ENCODE measurements at places on chromosomes 3 and 15.

GRCh38 chr15:100454148-100454547 lies 74.6 kb downstream of the CERS3 start:
- no peak for DNase-seq

DNA sequence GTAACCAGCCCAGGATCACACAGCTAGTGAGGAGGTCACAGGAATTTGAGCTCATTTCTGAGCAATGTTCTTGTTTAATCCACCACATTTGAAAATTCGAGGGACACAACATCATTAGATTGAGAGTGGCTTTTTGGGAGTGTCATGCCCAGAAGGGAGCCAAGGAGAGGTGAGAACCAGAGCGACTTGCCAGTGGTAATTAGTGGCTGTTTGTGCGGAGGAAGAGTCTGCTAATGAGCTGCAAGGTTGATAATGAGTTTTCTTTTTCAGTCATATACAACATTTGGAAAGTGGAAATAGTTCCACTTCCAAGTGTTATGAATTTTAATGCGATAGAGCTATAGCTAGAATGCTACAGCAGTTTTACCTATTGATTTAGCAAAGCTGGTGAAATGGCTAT lies 19.7 kb downstream of the GABRA5 start:
- DNase-seq, result no peak

GRCh38 chr15:64502551-64502950 lies 42.2 kb downstream of the ZNF609 start:
- DNase-seq, result no peak

DNA sequence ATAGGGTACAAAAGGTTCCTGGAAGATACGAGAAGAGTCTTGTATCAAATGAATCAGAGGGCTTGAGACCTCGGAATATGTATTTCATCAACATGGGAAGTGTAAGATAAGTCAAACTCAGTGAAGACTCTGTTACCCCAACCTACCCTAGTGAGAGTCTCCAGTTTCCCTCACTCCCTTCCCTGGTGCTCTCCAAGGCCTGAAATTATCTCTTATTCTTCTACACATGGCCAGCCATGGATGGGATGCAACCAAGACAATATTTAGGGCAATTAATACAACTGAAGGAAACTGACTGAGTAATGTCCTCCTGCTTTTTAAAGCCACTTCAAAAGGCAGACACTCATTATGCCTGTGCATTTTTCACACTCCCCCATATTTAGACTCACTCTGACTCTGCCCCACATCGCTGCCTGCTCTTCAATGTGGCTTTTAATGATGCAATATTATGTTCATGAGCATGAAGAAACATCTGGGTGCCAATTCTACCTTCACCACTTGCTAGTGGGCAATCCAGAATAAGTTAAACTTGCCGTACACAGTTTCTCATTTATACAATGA lies 137.1 kb upstream of the THBS1 start:
- DNase-seq, result no peak

DNA sequence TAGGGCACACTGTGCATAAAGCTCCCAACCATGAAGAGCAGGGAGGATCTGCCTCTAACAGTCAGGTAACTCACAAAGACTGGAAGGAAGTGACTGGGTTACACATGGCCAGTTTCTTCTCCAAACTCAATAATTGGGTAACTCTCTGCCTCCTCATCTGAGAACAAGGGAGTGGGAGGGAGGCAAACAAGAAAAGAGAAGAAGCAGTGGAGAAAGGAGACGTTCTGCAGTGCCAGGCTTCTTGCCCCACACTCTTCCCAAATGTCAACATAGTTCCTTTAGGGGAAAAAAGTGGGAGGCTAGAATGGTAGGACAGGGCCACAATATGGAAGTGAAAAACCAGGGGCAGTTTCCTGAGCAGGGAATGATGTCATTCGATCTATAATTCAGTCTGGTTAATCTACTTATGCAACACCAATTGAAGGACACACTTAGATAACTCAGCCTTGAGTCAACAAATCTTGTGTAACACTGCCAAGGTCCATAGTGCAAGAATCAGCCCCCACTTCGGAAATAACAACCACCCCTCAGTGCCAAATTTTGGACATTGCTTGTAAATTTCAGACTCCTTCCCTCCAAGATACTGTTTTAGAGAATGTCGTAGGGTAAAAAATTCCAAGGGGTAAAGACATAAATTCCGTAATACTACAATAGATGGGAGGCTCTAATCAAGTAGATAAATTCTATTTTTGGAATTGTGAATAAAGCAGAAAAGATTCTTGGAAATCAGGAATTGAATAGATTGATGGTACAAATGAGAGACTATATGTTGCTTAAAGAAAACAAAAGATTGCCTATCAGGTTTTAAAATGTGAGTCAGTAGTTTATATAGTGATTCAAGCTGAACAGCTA lies 143.0 kb downstream of the LPP start:
- DNase-seq, result no peak

GRCh38 chr15:79091204-79091867 lies 756 bp upstream of the RASGRF1 start:
- no peak for DNase-seq

DNA sequence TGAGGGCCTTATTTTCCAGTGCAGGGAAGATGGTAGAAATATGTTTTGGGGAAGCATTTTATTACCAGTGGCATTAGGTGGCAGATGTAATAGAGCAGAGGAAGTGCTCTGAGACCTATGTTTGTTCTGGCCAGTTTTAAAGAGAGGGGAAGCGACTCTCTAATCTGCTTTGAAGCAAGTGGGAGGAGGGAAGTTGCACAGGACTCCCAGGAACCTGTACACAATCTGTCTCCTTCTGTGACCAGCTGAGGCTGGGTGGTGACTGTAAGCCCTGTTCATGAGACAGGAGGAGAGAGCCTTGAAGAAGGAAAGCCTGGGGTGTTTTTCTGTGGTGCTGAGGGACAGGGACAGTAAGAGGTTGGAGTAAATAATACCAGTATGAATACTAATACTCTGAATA lies 60.5 kb downstream of the LPP start:
- no peak for DNase-seq

DNA sequence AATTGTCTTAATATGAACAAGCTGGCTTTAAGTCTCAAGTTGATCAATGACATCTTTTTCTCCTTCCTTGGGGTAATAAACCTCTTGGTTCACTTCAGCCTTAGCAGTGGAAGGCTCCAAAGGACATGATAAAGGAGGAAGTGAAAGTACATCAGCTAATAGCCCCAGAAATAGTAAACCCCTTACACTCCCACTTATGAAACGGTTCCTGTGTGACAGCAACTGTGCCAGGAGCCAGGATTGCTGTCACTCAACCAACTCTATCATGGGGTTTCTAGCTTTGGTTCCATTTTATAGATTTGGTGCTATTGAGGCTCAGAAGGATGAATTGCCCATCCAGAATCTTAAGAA lies 216.7 kb downstream of the ABHD5 start:
- no peak for DNase-seq

DNA sequence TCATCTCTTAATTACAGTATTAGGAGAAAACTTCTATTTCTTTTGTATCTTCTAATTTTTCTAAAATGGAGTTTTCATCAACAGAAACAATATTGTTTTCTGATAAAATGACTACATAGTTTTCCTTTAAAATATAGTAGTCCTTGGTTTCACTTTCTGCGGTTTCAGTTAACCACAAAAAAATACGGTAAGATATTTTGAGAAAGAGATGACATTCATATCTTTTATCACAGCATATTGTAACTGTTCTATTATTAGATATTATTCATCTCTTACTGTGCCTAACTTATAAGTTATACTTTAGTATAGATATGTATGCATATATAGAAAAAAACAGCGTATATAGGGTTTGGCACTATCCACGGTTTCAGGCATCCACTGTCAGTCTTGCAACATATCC lies 2.3 kb downstream of the B4GALT4 start:
- no peak for DNase-seq

DNA sequence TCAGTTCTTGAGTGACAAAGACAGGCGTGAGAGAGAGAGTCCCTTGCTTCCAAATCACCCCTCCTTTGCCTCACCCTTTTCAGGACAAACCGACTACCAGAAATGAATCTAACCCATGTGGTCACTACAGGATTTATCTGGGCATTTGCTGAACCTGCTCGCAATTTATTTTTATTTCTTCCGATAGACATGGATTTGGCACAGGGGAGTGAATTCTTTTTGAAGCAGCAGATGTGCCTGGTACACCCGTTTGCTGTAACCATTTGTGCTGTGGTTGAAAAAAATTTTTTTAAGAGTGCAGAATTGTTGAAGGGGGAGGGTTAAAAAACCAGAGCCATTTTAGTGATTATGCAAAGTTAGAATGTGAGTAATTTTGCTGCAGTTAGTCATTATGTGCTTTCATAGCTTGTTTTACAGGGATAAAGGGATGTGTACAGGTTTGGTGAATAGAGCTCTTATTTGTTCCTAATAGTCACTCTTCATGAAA lies 442.0 kb downstream of the LPP start:
- no peak for DNase-seq

DNA sequence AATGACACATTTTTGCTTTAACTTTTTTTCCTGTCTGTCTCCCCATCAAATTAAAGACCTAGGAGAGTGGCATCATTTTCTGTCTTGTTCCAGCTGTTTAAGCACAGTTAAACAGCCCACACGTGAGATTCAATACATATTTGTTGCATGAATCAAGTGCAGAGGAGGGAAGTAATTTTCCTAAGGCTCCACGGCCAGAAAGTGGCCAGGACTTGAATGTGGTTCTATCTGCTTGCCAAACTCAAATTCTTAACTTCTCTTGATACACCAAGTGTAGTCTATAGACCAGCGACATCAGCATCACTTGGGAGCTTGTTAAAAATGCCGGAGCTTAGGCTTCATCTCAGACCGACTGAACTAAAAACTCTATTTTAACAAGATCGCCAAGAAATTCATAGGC lies 724.8 kb upstream of the CFAP20DC start:
- no peak for DNase-seq

GRCh38 chr3:149625795-149626194 lies 32.0 kb downstream of the WWTR1 start:
- DNase-seq, result no peak

DNA sequence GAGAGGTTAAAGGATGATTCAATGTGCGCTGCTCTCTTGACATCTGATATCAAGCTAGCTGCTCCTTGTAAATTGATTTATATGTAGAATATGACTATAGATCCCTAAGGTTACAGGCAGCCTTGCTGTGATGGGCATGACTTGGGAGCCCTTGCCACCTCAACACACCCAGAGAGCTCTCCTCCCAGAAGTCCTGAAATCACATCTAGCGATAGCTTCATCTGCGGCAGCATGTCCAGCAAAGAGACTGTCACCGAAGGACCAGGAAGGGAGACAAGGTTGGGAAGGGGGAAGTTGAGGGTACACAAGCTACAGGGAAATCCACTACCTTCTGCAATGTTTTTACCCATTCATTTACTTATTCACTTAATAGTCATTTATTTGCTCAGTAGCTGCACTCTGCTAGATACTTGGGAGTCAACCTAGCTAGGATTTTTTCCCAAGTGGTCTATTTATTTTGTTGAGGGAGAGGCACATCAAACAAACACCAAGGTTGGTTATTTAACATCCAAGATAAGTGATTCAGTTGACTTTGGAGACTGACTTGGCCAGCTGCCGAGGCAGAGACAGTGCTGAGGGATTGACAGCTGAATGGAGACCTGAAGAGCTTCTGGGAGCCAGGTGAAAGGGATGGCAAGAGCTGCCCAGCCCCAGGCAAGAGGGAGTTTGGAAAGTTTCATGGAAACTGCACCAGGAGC lies 205.8 kb upstream of the IL12A start:
- DNase-seq, result no peak

DNA sequence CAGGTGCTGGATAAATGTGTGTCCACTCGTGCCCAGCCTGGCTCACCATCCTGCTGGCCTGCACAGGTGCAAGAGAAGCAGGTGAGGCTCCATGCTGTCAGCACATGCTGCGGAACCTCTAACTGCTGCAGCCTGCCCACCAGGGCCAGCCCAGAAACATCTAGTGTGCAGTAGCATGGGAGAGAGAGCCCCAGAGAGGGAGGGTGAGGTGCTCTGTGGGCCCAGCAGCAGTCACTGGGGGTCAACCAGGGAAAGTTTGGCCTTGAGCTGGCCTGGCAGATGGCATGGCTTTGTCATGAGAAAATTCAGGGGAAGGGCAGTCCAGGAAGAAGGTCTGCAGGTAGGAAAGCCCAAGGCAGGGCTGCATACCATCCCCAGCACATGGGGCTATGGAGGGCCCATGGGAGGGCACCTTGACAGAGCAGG lies 18.2 kb upstream of the PRR23E start:
- DNase-seq, result no peak

DNA sequence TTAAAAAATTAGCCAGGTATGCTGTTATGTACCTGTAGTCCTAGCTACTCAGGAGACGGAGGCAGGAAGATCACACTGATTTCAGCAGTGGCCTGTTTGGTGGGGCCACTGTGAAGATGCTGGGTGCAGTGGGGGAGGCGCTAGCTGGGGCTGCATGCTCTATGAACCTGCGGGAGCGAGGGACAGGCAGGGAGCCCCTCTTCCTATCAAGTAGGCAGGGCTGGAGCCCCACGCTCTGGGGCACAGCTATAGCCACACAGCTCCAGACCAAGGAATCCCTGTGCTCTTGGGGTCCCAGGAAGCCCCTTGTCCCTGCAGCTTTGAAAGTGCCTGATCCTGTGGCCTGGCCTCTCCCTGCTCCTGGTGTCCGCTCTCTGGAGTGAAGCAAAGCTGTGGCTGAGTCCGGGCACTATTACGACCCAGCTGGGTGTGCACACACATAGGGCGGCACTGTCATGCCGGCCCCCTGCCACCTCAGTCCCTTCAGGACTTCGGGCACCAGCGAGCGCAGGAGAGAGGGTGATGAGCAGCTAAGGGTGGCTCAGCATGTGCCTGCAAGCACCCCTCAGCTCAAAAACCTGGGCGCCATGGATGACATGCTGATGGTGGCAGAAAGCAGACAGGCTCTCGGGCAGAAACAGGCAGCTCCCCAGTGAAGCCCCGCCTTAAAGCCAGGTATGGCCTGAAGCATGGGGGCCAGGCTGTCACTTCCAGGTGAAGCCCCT lies 262.6 kb downstream of the TBC1D5 start:
- no peak for DNase-seq

- DNase-seq, result no peak
These were observed 17.0 kb downstream of the TRPM7 start for GRCh38 chr15:50669611-50670010.

- no peak for DNase-seq
These were observed 41.9 kb downstream of the PLD1 start for GRCh38 chr3:171768281-171768900.

GRCh38 chr3:42778644-42779043 lies 5.6 kb upstream of the CCDC13 start:
- no peak for DNase-seq

DNA sequence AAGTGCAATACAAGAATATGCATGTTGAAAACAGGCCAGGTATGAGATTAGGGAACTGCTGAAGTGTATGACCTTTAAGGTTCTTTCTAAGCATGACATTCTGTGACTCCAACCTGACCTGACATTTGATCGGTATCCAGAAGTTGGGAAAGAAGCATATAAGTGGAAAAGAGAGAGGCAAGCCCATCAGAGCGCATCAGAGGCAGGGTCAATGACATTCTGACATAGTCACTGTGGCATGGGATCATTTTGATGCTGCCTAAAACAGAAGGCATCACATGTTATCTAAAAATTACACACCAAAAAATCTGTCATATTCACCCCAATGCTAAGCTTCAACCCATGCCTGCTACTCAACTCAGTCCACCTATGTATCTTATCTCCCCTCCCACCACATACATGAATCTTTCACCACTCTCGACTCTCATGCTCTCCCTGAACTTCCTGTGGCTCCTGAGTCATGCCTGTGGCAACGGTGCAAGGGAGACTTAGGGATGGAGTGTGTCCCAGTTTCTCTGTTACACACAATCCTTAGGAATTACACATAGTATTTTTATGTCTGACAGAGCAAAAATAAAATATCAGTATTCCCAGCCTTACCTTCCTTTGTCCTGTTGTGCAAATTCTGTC lies 20.5 kb upstream of the LRRN1 start:
- no peak for DNase-seq

GRCh38 chr15:90106522-90107117 lies 4.4 kb upstream of the IDH2 start:
- DNase-seq, result no peak
